SK-N-SH treated with all-trans-retinoic acid at 6 μM for 48 hours (cell line): ENCODE measurements at places on chromosomes 1 and 21.

GRCh38 chr1:11880911-11881748, 22.4 kb upstream of the NPPB start:
- ATAC-seq = peak; percentile 32; the same call in 1 of the 3 replicates

GRCh38 chr1:43703836-43704235, 3.5 kb upstream of the ST3GAL3 start:
- ATAC-seq = no peak

- ATAC-seq = no peak
Observed at GRCh38 chr21:32529679-32530078, 55.6 kb downstream of the TCP10L start.

- no peak for ATAC-seq
Observed at GRCh38 chr1:13781907-13782633, 82.1 kb downstream of the PRDM2 start.

DNA sequence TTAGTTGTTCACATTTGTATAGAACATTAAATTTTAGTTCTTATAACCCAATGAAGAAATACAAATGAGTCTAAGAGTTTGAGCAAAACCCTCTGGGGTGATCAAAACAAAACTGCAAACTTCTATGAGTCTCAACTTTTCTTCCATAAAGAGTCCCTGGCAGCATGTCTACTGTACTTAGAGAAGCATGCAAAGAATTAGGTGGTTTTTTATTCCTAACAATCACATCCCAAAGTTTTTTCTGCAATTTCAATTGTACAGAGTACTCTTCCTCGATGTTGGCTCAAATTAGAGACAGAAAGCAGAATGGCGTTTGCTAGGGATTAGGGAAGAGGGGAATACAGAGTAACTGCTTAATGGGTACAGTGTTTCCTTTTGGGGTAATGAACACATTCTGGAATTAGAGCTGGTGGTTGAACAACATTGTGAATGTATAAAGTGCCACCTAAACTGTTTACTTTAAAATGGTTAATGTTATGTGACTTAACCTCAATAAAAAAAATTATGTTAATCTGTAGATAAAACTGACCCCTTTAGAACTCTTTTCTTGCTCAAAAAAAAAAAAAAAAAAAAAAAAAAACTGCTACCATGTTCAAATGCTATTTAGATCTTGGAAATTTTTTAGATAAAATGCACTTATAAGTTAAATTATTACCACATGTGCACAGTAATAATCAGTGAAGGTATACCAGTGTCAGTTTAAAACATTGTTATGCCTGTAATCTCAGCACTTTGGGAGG, 4.8 kb downstream of the RC3H1 start:
- no peak for ATAC-seq

DNA sequence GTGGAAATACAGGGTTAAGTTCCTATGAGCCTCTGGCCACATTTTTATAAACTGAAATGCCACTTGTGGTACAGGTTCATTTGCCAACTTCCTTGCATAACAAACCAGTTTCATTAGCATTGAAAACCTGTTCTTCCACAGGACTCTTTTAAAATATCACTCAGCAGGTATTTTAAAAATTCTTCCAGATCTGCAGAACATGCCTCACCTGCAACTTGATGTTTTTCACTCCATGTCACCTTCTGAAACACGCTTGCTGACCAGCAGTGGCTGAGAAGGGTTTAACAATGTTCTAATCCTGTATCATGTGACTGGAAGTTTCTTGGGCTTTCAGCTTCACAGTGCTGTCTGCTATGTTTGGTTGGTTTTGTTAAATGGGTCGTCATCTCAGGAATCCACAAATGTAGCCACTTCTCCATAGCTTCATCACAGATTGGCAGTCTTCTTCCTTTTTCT, 17.6 kb upstream of the CBR3 start:
- ATAC-seq = no peak

DNA sequence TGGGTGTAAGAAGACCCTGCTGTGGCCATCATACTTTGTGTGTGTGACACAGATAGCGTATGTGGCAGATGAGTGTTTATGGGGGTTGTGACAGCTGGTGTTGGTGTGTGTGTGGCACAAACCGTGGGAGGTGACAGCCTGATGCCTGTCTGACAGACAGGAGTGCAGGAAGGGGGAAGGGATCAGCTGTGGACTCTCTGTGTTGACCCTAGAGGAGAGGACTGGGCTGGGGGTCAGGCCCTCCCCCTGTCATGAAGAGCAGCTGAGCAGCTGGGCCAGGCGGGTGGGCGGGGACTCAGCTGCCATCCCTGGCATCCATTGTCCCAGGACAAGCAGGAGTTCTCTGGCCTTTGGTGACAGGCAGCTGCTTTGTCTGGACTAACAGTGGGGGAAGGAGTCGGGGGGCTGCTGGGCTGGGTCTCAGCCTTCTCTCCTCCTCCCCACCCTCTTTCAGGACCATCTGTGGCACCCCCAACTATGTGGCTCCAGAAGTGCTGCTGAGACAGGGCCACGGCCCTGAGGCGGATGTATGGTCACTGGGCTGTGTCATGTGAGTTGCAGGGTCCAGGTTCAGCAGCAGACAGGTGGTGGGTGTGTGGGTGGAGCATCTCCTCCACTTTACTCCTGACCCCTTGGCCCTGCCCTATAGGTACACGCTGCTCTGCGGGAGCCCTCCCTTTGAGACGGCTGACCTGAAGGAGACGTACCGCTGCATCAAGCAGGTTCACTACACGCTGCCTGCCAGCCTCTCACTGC, 2.3 kb downstream of the PLK3 start:
- ATAC-seq = no peak

DNA sequence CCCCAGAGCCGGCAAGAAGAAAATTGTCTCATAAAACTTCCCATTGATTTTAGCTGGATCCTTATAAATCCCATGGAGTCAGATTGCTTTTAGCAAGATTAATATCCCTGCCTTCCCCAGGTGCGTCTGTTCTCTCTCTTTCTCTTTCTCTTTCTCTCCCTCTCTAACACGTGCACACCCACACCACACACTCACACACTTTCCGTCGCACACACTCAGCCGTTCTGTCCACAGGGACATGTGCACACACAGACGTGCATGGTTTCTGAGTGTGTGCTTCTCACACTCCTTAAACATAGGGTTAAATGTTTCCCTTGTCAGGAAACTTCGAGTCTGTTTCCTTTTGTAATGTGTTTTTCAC, 98.7 kb upstream of the NFIA start:
- no peak for ATAC-seq

GRCh38 chr1:28950449-28950848, 36.1 kb downstream of the EPB41 start:
- ATAC-seq = no peak; the same call in 2 of the 3 replicates

GRCh38 chr1:228212415-228212965, 4.6 kb downstream of the OBSCN start:
- ATAC-seq = no peak

DNA sequence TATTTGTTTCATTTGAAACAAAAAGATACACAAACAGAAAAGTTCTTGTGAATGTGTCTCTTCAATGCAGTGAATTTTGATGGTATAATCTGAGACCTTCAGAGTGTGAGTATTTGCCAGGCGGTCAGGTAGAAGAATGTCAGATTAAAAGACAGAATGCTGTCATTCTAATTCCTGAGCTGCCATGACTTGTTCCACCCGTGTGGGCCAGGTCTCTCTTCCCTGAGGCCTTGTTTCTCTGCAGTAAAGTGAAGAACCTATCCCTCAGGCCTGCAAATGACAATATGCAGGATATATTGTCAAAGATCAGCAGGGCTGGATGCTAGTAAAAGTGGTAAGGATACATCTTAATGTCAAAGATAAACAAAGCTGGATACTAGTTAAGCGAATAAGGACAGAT, 111.4 kb downstream of the ZP4 start:
- no peak for ATAC-seq

- peak; percentile 75 for ATAC-seq
Observed at GRCh38 chr1:31755197-31755611, 8.9 kb downstream of the ADGRB2 start.

DNA sequence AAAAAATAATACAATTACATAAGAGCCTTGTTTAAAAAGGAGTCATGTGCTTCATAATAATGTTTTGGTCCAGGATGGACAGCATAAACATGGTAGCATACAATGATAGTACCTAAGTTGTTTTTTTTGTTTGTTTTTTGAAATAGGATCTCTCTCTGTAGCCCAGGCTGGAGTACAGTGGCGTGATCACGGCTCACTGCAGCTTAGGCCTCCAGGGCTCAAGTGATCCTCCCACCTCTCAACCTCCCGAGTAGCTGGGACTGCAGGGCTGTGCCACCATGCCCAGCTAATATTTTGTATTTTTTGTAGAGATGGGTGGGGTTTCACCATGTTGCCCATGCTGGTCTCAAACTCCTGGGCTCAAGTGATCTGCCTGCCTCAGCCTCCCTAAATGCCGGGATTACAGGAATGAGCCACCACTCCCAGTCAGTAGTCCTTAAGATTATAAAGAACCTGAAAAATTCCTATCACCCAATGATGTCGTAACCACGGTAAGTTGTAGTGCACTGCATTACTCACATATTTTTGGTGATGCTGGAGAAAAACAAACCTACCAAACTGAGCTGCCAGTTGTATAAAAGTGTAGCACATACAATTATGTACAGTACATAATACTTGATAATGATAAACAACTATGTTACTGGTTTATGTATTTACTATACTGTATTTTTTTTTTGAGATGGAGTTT, 22.4 kb upstream of the RCOR3 start:
- ATAC-seq = no peak

DNA sequence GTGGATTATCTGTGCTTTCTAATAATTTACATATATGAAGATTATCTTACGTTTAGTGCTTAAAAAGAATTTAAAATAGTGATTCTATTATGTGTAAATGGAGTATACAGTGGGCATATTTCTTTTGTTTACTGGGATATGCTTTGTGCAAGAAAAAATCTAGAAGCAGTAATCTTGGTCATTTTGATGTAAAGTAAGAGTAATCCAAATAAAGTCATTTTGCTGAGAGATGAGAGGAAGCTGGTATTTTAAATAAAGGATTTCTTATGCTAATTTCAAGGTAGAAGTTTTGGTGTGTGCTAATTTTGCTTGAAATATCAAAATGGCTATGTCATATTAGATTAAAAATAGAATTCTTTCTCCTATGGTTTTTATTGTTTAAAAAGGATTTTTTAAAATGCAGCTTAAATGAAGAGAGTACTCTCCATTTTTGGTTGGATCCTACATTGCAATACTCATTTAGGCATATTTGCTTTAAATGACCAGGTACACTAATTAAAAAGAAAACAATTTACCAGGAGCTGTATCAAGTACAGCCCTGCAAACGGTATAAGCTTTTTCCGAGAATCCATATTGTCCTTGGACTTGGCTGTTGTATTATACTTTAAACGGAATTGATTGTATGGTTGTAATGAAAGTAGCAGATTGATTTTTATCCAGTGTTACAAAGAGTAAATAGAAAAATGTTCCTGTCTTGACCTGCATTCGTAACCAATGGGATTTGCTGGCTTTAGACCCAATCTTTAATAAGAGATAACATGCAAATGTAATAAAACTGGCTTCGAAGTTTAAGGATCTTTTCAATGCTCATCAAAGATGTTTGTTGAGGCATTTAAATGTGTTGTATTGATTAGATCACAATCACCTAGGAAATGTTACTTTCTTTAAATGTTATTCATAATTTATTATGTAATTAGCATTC, 574.7 kb downstream of the USP25 start:
- ATAC-seq = no peak

- ATAC-seq = peak; percentile 89
Observed at GRCh38 chr1:51636764-51637522, 20.1 kb downstream of the OSBPL9 start.

DNA sequence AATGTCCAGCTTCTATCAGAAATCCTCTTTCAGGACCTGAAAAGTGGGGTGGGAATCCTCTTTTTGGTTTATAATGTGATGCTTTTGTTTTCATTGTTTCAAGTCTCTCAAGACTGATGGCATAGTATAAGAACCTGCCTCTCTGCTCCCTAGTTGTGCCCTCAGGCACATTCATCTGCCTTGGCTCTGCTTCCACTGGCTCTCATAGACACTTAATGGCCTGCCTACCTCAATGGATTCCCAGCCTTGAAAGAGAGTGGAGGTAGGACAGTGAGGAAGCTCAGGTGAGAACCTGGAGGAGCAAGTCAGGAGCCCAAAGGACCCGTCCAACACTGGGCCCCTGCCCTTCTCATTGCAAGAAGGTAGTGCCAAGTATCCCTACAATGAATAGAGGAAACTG, 4.8 kb downstream of the TTLL7 start:
- ATAC-seq = no peak

GRCh38 chr1:32336963-32337675, 1.1 kb upstream of the MARCKSL1 start:
- no peak for ATAC-seq

DNA sequence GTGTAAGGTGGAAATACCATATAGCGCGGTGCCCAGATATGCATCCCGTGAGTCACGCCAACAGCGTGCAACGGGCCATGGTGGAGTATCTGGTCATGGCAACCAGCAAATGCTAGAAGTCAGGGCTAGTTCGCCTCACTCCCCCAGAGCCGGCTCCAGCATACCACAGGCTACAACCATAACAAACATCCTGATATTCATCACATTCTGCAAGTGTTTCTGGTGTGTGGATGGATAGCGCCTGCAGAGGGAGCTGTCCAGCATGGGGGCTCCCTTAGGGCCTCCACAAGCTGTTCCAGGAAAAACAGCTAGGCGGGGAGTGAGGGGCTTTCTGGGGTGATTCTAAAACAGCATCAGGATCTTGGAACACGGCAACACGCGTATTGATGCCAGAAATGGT, 6.8 kb downstream of the C1orf198 start:
- no peak for ATAC-seq

- ATAC-seq = no peak
Observed at GRCh38 chr1:114082867-114083585, 70.6 kb downstream of the SYT6 start.

- ATAC-seq = no peak
Observed at GRCh38 chr1:204968135-204968534, 74.9 kb upstream of the CNTN2 start.

GRCh38 chr1:109649491-109649914, 6.4 kb upstream of the GSTM4 start:
- peak; percentile 79 for ATAC-seq

GRCh38 chr1:64186138-64186897, 17.1 kb upstream of the UBE2U start:
- peak; percentile 14; the same call in 1 of the 3 replicates for ATAC-seq

DNA sequence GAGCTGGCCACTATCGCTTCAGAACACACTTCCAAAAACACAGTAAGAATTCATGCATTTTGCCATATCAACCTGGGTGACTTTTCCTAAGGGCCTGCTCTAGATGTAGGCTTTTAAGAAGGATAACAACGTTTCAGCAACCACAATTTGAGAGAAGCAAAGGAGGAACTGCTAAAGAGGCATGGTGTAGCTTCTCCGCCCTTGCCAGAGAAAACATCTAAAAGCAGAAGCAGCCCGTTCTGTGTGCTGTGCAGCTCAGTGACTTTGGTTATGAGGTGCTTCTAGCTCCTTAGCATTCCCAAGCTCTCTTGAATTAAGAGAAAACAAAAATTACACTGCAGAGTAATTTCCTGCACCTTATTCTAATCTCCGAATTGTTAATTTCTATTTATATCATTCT, 2.7 kb downstream of the PER3 start:
- no peak for ATAC-seq

- ATAC-seq = peak; percentile 21; the same call in 1 of the 3 replicates
Observed at GRCh38 chr1:154767315-154768240, 102.5 kb downstream of the KCNN3 start.

DNA sequence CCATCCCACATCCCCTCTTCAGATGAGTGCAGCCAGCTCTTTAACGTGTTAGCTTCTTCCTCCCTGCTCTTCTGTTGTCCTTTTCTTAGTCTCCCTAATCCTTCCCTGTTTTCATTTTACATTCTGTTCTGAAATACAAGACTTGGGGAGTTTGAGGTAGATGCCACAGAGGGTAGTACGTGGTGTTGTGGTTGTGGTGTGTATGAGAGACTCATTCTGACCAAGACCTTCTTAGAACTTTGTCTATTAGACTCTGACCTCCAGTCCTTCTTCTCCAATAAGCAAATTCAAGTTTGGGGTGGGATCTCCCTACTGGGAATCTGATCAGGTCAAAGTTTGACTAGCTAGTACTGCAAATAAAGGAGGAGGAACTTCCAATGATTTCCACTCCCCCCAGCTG, 39.5 kb downstream of the CACNA1E start:
- no peak for ATAC-seq
